Activated naive CD8-positive, alpha-beta T cell treated with anti-CD3 and anti-CD28 coated beads, Interleukin-2, amount 10 ng/mL, durations not matched to agents 7 days and 5 days (primary cell): ENCODE measurements at places on chromosomes 16 and 17. TPM values are rescaled to one million over a fixed set of nuclear protein-coding genes. Genes with fewer than 3 reads are reported as not detected.

HSD17B1 gene
- 1.2 TPM for total RNA-seq

MVD gene
- total RNA-seq, result 80.7 TPM

SPSB3 gene
- total RNA-seq, result 74.1 TPM

NPB gene
- total RNA-seq, result 1.0 TPM

CNP gene
- 75.8 TPM for total RNA-seq

ALOX15B gene
- total RNA-seq, result not detected

SLC6A2 gene
- total RNA-seq, result not detected

NXPH3 gene
- total RNA-seq, result not detected

KRT31 gene
- not detected for total RNA-seq

TOX3 gene
- total RNA-seq, result not detected

HS3ST6 gene
- total RNA-seq, result not detected

PRAC1 gene
- total RNA-seq, result not detected

- H3K36me3 ChIP-seq, result peaks cover 8% of the 10 kb centered on the region
- H3K4me3 ChIP-seq, result peak overlapping the region; percentile 89
- peak overlapping the region; percentile 87 for H3K27ac ChIP-seq
- peaks cover 53% of the 10 kb centered on the region for H3K4me1 ChIP-seq
- H3K27me3 ChIP-seq, result peaks cover 4% of the 10 kb centered on the region
- no peak for DNase-seq
These were observed 427 bp upstream of the NLK start for GRCh38 chr17:28041844-28042656.

DNA sequence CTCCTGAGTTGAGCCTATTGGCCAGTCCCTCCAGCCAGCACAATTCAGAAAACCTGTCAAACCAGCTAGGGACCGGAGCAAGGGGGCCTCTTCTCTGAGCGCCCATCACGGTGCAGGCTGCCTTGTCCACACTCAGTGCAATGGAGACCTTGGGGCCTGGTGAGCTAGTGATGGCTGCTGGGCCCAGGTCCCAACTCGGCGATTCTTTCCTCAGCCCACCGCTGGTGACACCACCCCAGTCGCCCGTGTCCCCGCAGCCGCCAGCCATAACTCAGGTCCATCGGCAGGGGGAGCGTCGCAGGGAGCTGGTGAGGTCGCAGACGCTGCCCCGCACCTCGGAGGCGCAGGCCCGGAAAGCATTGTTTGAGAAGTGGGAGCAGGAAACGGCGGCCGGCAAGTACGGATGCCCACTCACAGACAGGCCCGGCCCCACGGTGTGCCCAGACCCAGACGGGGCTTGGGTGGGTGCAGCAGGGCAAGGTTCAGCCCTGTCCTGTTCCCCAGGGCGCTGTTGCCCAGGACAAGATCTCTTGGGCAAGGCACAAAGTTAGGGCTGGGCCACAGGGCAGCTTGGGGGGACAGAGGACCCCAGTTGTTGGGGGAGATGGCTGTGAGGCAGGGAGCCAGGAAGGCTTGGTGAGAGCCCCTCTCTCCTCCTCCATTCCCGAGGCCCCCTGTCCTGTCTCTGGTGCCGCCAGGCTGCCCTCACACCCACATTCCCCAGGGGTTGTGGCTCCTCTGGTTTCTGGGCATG is 10.8 kb downstream of the SMTNL2 start:
- H3K27ac ChIP-seq, result no peak overlapping the region
- H3K36me3 ChIP-seq, result no peaks in the 10 kb centered on the region
- H3K4me1 ChIP-seq, result peaks cover 3% of the 10 kb centered on the region
- DNase-seq, result peak; percentile 60
- H3K27me3 ChIP-seq, result peaks cover 3% of the 10 kb centered on the region
- peak overlapping the region; percentile 10 for H3K4me3 ChIP-seq

GRCh38 chr17:7380855-7381683 is at the start of gene TNK1:
TSS of gene TNK1 (plus strand) at chr17:7381089. CDS start at chr17:7382927, 1,838 bp downstream.
- peaks cover 11% of the 10 kb centered on the region for H3K4me1 ChIP-seq
- no peak within 1 kb of the TSS for H3K4me3 ChIP-seq
- H3K36me3 ChIP-seq, result peaks cover 5% of the 10 kb centered on the region
- DNase-seq, result no peak
- H3K27ac ChIP-seq, result no peak within 1 kb of the TSS

DNA sequence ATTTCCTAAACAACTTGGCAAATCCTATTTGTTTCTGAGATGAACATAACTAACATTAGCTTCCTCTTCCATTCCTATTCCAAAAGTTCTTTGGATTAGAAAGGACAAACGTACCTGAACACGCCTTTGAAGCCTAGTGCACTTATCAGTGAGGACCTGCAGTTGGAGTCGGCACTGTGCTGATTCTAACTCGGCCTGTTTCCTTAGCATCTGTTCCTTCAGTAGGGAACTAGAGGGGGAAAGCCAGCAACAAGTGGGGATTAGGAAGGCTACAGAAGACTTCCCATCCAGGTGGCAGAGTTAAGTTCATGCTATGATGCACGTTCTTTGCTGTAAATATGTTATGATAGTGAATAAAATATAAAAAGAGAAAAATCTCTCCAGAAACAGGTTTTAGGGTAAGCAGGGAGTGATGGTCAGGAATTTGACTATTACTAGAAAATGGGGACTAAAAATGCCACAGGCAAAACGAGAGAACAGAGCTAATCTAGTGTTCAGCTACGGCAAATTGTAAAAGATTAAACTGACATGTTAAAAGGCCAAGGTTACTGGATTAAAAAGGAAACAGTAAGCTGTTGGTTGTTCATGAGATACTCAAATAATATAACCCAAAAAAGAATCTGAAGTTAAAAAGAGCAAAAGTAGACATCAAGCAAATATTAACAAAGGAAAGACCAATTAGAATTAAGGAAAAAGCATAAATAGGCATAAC is 28.8 kb downstream of the RFWD3 start:
- no peak overlapping the region for H3K4me3 ChIP-seq
- peaks cover 17% of the 10 kb centered on the region for H3K36me3 ChIP-seq
- H3K27ac ChIP-seq, result peak overlapping the region; percentile 6
- DNase-seq, result no peak

DNA sequence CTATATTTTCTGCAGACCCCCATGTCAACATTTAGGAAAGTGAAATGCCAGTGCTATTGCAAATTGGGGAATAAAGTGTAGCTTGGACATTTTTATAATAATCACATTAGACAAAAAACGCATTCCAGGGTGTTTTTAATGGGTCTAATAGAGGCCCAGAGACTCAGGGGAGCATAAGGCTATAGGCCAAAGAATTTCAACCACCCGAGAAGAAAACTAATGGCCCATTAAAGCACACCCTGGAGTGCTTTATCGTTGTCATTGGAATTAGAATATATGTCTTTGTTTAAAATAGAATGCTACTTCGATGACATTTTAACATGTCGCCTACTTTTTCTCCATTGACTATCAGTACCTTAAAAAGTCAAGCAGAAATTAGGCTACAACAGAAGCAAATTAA is 414.1 kb upstream of the CDH8 start:
- H3K4me3 ChIP-seq, result no peak overlapping the region
- no peaks in the 10 kb centered on the region for H3K27me3 ChIP-seq
- H3K27ac ChIP-seq, result no peak overlapping the region
- DNase-seq, result no peak
- no peaks in the 10 kb centered on the region for H3K4me1 ChIP-seq

GRCh38 chr17:6912110-6913051 is 80.9 kb upstream of the TEKT1 start:
- peaks cover 16% of the 10 kb centered on the region for H3K4me1 ChIP-seq
- H3K27me3 ChIP-seq, result peaks cover 19% of the 10 kb centered on the region
- no peak for DNase-seq
- H3K27ac ChIP-seq, result no peak overlapping the region
- no peaks in the 10 kb centered on the region for H3K36me3 ChIP-seq

- peaks cover 3% of the 10 kb centered on the region for H3K27me3 ChIP-seq
- no peaks in the 10 kb centered on the region for H3K4me1 ChIP-seq
- DNase-seq, result no peak
- H3K4me3 ChIP-seq, result no peak overlapping the region
These were observed 34.1 kb upstream of the SLC38A10 start for GRCh38 chr17:81328978-81329926.

GRCh38 chr16:3356118-3356517 is 429 bp downstream of the OR2C1 start:
- no peak overlapping the region for H3K27ac ChIP-seq
- no peak for DNase-seq
- peaks cover 6% of the 10 kb centered on the region for H3K27me3 ChIP-seq
- peaks cover 2% of the 10 kb centered on the region for H3K4me1 ChIP-seq

DNA sequence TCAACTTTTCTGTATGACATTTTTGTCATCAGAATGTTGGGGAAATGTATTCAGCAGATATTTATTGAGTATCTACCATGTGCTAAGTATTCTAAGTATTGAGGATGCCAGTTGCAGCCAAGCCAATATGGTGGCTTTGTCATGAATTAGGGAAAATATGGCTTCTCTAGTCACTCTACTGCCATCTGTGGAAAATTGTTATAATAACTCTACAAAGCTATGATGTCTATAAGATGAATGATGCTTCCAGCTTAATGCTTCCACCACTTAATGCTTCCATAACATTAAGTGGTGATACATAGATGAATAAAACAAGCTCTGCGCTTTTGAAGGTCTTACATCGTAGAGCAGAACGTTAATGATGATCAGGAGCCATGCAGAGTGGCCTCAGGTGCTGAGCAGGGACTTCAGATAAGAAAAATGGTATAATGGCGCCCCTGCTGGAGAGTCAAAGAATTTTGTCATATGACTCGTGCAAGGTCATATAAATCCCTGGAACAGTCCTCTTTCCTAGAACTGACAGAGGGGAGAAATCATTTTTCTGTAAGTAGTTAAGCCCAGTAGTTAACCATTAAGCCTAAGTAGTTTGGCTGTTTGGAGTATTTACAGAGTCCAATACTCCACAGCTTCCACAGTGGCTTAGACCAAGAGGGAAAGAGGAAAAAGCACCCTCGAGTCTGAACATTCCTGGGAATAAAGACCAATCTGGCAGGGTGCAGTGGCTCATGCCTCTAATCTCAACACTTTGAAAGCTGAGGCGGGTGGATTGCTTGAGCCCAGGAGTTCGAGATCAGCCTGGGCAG is 2.7 kb upstream of the TMIGD1 start:
- H3K27me3 ChIP-seq, result peaks cover 5% of the 10 kb centered on the region
- H3K36me3 ChIP-seq, result no peaks in the 10 kb centered on the region
- no peak for DNase-seq
- H3K27ac ChIP-seq, result no peak overlapping the region

DNA sequence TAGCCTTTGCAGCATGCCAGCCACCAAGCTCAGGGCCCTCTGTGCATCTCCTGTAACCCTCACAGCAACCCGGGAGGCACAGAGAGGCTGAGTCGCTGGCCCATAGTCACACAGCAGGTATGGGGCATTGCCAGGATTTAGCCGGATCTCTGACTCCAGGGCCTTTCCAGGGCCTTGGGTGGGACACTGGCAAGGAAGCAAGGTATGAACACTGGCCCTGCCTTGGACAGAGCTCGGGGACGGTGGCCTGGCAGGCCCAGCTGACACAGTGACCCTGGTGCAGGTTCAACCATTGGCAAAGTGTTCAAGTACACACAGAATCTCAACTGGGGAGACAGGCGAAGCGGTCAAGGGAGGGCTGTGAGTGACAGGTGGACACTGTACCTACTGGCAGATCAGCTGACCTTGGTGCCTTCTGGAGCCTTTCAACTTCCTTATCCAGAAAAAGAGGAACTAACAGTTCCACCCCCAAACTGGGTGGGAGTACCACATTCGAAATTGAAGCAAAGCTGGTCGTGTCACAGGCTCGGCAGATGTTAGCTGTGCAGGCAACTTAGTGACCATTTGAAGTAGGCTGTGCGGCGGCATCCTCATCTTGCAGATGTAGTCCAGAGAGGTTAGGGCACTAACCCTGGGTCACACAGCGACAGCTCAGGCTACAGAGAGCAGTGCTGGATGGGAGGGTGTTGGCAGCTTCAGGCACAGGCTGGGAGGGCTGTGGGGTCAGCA is 287.4 kb downstream of the SEC14L1 start:
- no peaks in the 10 kb centered on the region for H3K36me3 ChIP-seq
- H3K4me3 ChIP-seq, result no peak overlapping the region
- H3K27me3 ChIP-seq, result no peaks in the 10 kb centered on the region
- H3K27ac ChIP-seq, result no peak overlapping the region

DNA sequence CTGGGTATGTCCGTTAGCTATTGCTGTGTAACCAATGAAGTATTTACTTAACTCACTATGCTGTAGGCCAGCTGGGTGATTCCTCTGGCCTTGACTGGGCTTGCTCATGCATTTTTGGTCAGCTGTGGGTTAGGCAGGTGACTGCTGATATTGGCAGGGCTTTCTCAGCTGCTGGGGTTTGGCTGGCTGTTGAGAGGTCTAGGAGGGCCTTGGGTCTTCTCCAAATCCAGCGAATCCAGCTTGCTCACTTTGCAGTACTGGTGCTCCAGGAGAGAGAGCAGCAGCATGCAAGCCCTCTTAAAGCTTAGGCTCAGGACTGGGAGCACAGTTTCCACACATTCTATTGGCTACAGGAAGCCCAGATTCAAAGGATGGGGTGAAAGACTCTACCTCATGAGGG is 270.1 kb downstream of the PHKB start:
- DNase-seq, result no peak
- H3K27me3 ChIP-seq, result peaks cover 9% of the 10 kb centered on the region
- no peaks in the 10 kb centered on the region for H3K36me3 ChIP-seq

- no peaks in the 10 kb centered on the region for H3K27me3 ChIP-seq
- H3K27ac ChIP-seq, result peak overlapping the region; percentile 84
- peaks cover 58% of the 10 kb centered on the region for H3K36me3 ChIP-seq
- H3K4me1 ChIP-seq, result peaks cover 36% of the 10 kb centered on the region
- peak overlapping the region; percentile 78 for H3K4me3 ChIP-seq
- no peak for DNase-seq
These were observed 233.3 kb downstream of the XYLT1 start for GRCh38 chr16:17237350-17237944.

GRCh38 chr17:74512036-74512435 is 19.2 kb downstream of the CD300LB start:
- H3K27me3 ChIP-seq, result peaks cover 42% of the 10 kb centered on the region
- H3K4me3 ChIP-seq, result no peak overlapping the region
- DNase-seq, result no peak
- peaks cover 13% of the 10 kb centered on the region for H3K36me3 ChIP-seq
- peaks cover 13% of the 10 kb centered on the region for H3K4me1 ChIP-seq

- no peaks in the 10 kb centered on the region for H3K36me3 ChIP-seq
- peaks cover 18% of the 10 kb centered on the region for H3K4me1 ChIP-seq
- H3K4me3 ChIP-seq, result no peak overlapping the region
- H3K27ac ChIP-seq, result no peak overlapping the region
- DNase-seq, result no peak
These were observed 12.7 kb upstream of the CD300LD start for GRCh38 chr17:74604761-74605160.

DNA sequence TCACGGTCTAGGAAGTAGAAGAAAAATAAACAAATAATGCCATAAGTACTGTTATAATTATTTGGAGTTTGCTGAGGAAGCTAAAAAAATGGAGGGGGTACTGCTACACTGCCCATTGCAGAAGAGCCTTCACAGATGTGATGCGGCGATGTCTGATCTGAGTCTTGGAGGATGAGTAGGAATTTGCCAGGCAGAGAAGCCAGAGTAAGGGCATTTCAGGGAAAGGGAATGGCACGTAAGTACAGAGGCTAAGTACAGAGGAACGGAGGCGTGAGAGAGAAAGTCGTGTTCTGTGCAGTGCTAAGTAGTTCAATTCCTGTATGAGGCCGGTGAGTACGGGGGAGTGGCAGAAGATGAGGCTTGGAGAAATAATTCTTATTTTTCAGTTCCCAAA is 741 bp upstream of the GRB2 start:
- no peak for DNase-seq
- peak overlapping the region; percentile 95 for H3K27ac ChIP-seq
- H3K4me3 ChIP-seq, result peak overlapping the region; percentile 96
